ENCODE measurements at places on chromosomes 12 and 14.

GRCh38 chr14:104791425-104791824 lies 4.1 kb downstream of the AKT1 start:
- no peak for DNase-seq

GRCh38 chr12:108826101-108826806 lies 31.1 kb downstream of the SSH1 start:
- no peak for DNase-seq

GRCh38 chr12:59085690-59086089 lies 165.4 kb upstream of the LRIG3 start:
- no peak for DNase-seq

DNA sequence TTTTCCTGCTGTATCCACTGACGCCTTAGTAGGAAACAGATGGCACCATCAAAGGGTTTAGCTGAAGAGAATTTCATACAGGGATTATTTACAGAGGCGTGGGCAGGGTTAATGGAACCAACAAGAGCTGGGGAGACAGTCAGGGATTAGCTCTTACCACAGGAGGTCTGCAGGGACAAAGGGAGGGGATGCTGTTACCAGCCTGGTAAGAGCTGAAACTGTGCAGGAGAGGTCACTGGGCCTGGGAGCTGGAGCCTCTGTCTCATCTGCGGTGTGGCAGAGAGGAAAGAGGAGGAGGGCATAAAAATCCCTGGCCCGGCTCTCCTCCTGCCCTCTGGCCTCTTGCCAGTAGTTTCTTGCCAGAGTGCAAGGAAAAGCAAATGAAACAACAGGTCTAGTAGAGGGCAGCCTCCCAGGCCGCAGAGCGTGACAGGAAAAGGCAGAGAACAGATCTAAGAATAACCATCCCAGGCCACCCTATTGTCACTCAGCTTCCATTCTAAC lies 18.9 kb upstream of the POC1B start:
- no peak for DNase-seq

GRCh38 chr12:71947645-71948105 lies 9.0 kb downstream of the TPH2 start:
- no peak for DNase-seq

- DNase-seq, result no peak
These were observed 3.7 kb upstream of the CACNA2D4 start for GRCh38 chr12:1922075-1922709.

All from stimulated activated CD4-positive, alpha-beta T cell treated with anti-CD3 and anti-CD28 coated beads, TNF-alpha, amount 100 ng/mL, for 4 hours (primary cell).